Activated CD4-positive, alpha-beta memory T cell treated with anti-CD3 and anti-CD28 coated beads, Interleukin-2, amount 10 ng/mL, durations not matched to agents 7 days and 5 days (primary cell): ENCODE measurements at places on chromosomes 16 and 17. TPM values are rescaled to one million over a fixed set of nuclear protein-coding genes. Genes with fewer than 3 reads are reported as not detected.

Gene FDXR
- total RNA-seq, result 22.9 TPM

Gene CCDC47
- 56.7 TPM for total RNA-seq

Gene CCR7
- 44.6 TPM for total RNA-seq

DNA sequence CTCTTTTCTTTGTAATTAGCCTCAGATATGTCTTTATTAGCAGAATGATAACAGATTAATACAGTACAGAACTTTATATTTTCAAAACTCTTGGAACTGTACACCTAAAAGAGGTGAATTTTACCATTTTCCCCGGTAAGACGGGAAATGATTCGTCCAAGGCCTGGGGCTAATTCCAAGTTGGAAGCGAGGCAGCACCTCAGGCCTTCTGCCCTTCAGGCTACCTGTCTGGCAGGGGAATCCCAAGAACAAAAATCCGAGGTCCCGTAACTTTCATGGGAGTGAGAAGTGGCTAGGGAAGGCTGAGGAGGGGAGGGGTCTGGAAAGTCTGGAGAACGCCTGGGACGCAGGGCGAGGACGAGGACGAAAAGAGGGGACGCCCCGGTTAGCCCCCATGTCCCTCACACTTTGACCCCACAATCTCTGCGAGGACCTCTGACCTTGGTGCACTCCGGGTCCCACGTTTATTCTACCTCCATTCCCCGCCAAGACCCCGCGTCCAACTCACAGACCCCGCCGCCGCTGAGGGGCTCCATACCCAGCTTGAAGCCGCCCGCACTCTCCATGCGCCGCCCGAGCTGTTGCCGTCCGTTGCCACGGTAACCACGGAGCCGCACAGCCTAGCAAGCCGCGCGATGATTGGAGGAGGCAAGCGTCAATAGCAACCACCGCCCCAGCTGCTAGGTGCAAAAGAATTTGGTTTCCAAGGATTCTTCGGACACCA lies at the start of gene HYDIN:
Gene HYDIN (minus strand): TSS at position 601 of the 724 bp plus-strand sequence. CDS start 43,827 bp downstream, outside the sequence.
- DNase-seq, result no peak

GRCh38 chr17:50240851-50241250 lies 33.4 kb upstream of the TMEM92 start:
- no peak for DNase-seq
